HFFc6 (cell line): ENCODE measurements at places on chromosomes 3 and 15. TPM values are rescaled to one million over a fixed set of nuclear protein-coding genes. Genes with fewer than 3 reads are reported as not detected.

GRCh38 chr3:28564211-28564610 lies 215.6 kb upstream of the AZI2 start:
- no peak for DNase-seq

DNA sequence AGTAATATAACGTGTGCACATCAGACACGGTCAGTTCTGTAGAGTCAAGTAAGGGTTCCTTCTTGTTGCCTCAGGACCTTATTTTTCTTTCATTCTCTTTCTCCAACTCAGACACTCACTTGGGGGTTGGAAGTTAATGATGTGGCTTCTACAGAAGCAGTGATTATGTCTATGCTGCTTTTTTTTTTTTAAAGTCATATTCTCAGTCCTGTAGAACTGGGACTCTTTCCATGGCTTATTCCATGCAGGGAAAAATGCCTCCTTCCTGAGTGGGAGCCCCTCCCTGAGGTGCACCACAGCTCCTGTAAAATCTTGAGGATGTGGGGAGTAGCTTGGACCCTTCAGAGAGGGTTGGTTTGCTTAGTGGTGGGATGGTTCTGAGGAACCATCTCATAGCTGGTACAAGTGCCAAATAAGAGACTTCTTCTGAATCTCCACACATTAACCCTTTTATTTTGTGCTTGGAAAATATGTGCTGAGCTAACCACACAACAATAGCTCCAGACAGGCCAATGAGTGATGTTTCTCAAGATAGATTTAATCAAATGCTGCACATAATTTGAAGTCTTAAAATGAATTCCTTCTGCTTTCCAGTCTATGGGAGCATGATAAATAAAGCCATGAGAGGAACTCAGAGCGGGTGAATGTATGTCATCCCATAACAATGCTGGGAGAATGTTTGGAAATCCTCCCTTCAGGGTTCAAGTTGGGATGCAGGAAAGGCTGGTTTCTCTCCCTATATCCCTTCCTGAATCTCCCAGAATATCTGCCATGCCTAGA lies 23.3 kb upstream of the FSTL1 start:
- peak; percentile 25 for DNase-seq

- no peak for DNase-seq
These were observed 12.5 kb downstream of the DOCK3 start for GRCh38 chr3:50687127-50687751.

DNA sequence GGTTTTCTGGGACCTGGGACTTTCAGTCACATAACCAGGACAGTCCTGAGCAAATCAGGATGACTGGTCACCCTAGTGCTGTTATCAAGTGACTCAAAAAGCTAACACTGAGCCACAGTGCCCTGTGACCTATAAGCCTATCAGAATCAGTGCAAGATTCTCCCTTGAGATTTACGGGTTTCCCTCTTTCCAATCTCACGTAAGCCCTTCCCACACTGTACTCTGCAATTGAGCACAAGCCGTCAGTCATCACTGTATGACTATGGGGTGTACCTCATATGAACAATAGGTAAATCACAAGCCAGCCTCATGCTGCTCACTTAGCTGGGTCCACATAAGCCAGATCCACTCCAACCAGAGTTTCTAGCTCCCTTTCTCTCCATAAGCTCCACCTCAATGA lies 21.0 kb upstream of the CLDN18 start:
- DNase-seq, result no peak

GRCh38 chr3:151219056-151219455 lies 16.0 kb upstream of the GPR171 start:
- DNase-seq, result peak; percentile 87

GRCh38 chr3:153752405-153753027 lies 368.7 kb upstream of the ARHGEF26 start:
- DNase-seq, result no peak

DNA sequence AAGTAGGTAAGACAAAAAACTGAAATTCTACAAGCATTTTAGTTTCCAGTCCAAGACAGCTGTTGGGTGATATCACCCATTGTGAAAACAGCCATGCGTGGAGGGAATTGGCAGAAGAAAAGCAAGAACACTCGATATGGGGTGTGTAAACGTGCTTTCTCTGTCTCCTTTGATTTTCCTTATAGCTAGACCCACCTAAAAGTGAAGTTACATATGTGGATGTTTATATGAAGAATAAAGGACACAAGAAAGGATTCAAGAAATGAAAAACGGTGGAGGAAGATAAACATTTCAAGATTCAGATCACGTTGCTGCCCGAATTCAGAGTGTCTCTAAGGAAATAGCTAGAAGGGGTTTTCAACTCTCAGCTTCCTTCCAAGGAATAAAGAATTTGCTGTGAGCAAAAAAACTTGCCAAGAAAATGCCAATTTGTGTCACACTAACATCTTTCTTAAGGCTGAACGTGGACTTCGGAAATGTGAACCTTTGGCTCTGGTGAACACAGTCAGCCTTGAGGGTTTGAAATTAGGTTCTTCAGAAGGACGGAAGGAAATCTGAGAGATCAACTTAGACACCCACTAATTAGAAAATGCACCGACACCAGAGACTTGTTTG lies 269.0 kb upstream of the ADAMTS9 start:
- DNase-seq, result no peak

DNA sequence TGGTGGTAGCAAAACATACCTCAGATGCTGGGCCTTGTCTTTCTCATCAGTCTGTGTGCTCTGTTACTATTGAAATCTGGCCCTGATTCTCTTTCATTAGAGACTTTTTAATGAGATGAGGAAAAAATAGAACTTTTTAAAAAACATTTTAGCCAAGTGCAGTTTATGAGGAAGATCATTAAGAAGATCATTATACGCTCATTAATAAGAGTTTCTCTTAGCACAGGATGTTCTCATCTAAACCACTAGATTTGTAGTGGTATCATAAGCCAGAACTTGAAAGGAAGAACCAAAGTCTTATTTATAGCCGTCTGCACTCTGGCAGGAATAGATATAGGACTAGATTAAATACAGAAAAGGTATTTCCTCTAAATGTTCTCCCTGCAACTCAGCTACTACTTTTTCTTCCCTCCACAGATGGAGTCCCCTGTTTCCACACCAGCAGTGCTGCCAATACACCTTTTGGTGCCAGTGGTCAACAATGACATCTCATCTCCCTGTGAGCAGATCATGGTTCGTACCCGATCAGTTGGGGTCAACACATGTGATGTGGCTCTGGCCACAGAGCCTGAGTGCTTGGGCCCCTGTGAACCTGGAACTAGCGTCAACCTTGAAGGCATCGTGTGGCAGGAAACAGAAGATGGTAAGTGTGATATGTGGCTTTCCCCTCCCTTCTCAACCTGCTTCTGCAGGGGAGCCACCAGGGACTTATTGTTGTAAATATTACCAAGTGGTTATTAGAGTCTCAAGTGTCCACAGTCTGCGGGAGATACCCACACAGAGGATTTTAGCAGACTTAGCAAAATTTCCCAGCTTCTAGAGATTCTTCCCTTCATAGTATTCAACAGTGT lies 152.8 kb downstream of the RBPMS2 start:
- DNase-seq, result no peak

- peak; percentile 37 for DNase-seq
These were observed 114.1 kb upstream of the PPP2R3A start for GRCh38 chr3:135851201-135852081.

Gene TUBGCP4
- total RNA-seq, result 16.1 TPM in 2 replicates

Gene LTK
- total RNA-seq, result 0.19 to 1.8 TPM (median 0.24 TPM) in 3 replicates

Gene EXD1
- not detected in 2 replicates for total RNA-seq

Gene SOX2
- not detected in 3 replicates for total RNA-seq

Gene SCAMP5
- 6.7 and 12.5 TPM in 2 replicates for total RNA-seq
